Left hindlimb (tissue), 1 donor: ENCODE measurements at places on chromosomes 11 and 22.
A peak's percentile ranks its signal among the peaks of the same experiment; 100 is the strongest.

DNA sequence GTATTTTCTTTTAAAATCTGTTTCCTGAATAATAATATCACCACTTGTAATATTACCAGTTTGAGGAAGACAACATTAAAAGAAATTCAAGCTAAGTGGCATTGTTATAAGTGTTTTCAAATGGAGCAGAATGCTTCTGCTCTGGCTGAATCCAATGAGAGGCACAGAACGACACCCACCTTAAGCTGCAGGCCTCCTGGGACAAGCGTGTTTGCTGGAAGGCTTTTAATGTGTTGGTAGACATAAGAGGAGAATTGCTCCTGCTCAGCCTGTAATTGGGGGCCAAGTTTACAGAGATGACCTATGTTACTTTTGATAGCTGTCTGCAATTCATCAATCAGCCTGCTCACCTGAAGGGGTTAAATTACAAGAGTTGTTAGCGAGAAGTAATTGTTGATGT is 242.2 kb downstream of the DCDC1 start:
- no peak for DNase-seq

DNA sequence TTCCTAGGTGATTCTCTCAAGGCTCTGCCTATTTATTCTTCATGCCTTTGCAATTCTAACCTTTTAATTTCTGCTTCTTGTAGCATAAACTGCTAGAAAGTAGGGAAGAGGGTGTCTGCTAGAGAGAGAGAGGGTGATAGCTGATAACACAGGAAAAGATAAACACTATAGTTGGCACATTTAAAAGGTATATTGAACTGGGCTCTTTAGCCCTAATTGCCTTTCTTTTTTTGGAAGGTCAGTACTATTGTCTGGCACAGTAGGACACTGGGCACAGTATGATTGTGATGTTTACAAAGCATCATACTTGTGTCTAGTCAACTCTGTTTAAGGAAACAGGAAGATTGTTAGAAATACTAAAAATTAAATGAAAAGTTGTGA is 33.3 kb downstream of the TEAD1 start:
- DNase-seq = no peak

GRCh38 chr11:35046681-35047080 is 92.3 kb upstream of the CD44 start:
- no peak for DNase-seq

DNA sequence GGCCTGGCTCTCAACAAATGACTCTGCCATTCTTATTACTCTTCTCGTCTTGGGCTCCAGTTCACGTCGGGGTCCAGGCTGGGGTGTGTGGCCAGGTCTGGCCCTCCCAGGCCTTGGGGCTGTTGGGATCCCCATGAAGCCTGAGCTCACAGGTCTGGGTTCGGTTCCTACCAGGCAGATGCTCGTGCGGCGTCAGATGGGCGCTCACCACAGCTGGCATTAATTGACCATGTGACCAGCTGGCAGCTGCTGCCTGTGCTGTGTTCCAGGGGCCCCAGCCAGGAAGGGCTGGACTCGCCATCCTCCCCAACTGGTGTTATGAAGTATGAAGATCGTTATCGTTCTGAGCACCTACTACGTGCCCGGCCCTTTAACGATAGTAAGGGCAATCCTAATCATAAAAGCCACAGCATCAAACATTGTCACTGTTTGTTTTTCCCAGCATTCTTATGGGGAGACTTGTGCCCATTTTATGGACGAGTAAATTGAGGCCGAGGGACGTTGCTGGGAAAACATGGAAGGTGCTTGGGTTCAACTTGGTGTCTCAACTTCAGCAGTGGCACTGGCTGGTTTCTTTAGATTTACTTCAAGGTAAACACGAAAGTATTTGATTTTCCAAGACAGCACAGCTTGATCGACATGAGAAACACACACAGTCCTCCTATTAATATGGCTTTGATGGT is 26.8 kb upstream of the CACNG2 start:
- DNase-seq = no peak

DNA sequence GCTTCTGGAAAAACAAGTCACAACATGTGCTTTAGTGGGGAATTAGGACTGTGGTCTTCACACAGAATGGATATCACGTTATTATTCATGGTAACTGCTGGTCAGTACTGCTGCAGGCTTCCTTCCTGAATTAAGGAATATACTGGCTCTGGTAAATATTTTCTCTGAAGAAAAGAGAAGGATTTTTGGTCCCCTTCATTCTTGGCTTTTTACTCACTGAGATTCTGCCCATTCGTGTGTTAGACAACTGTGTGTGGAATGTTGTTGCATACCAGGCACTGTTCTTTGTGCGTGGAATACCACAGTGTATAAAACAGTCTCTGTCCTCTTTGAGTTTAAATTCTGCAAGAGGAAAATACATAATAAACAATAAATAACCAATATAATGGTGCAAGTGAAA is 80.3 kb downstream of the ALX4 start:
- DNase-seq = no peak

- DNase-seq = no peak
These were observed 77.7 kb upstream of the CCND1 start for GRCh38 chr11:69563306-69563705.

- DNase-seq = no peak
These were observed 403.6 kb downstream of the TBC1D22A start for GRCh38 chr22:47166033-47166404.

- DNase-seq = peak; percentile 19
These were observed 32.1 kb upstream of the GNB1L start for GRCh38 chr22:19886605-19887255.

GRCh38 chr11:80441821-80442220 is 1001.0 kb upstream of the TENM4 start:
- no peak for DNase-seq
